NCI-H345 (cell line): ENCODE measurements at places on chromosomes 1 and 21.

- DNase-seq, result no peak
These were observed 105.6 kb downstream of the MIS18A start for GRCh38 chr21:32173121-32173724.

DNA sequence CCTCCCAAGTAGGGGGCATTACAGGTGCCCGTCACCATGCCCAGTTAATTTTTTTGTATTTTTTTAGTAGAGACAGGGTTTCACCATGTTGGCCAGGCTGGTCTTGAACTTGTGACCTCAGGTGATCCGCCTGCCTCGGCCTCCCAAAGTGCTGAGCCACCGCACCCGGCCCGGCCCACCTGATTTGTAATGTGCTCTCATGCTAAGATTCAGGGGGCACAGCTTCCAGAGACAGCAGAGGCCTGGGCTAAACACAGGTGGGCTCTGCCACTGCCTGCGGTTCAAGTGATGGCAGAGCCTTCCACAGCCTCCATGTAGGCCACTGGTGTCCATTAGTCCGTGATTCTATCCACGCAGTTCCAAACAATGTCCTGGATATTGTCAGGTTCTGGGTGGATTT, 98.4 kb downstream of the PDE9A start:
- no peak for DNase-seq

DNA sequence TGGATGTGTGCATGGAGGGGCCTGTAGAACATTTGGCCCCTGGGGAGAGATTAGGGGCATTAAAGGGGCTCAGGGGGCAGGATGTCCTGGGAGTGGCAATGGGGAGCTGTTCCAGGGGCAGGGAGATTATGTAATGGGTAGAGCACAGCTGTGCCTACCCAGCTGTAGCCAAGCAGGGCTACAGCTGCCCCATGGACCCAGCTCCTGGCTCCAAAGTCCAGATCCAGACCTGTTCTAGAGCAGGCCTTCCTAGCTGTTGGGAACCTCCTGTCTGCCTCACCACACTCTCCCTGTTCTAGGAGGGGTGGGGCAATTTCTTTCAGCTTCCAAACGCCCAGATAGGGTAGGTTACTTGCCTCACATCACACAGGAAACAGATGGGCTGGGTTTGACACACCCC, 5.6 kb downstream of the RPS6KA1 start:
- DNase-seq, result no peak

GRCh38 chr1:153556348-153556747, 7.3 kb upstream of the S100A3 start:
- DNase-seq, result no peak

DNA sequence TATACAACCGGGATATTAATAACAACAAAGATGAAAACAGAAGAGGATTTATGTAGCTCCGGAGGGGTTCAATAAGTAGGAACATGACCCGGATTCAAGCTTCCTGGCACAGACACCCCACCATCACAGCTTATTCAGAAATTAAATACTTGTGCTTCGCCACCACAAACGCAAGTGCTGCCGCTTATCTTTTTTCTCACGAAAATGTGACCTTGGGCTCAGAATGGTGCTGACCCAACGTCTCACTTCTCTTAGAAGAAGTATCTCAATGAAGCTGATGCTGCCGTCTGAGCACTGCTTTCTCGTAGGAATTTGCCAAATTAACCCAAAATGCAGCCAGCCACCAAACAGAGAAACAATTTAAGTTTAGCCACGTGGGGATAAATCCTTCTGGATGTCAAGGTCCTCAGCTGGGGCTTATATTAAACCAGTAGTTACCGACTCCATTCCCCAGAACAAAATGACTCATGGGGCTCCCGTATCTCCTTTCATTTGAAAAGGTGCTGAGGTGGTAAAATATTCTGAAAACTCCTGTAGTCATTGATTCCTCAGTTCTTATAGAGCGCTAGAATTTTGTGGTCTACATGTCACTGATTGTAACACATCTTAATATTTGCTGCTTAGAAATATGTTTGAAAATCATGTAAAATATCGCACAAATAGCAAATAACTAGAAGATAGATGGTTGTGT, 466.7 kb downstream of the SMYD3 start:
- DNase-seq, result no peak

- no peak for DNase-seq
These were observed 51.9 kb downstream of the PHC2 start for GRCh38 chr1:33378976-33379375.

DNA sequence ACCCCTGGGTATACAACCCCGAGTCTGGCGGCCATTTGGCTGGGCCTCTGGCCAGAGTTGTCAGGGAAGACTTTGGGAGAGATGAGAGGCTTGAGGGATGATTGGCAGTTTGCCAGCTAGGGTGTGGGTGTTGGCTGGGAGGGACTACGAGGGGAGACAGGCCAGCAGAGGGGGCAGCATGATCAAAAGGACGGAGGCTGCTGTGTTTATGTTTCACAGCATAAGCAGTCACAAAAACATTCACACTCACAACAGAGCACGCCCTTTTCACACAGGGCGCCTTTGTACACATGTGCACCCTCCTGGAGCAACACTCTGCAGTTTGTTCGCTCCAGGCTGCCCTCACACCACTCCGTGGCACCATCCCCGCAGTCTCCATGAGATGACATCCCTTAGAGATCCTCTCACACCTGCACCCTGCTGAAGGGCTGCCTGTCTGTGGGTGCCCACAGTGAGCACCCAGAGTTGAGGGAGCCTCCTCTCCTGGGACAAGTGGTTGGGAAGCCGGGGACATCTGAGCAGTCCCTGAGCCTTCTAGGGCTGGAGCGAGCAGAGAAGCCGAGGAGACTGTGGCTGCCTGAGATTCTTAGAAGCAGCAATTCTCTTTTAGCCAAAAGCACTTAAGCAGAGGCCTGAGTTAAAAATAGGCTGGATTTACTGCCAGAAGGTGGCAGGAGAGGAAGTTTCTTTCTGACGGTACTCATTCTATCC, 15.4 kb downstream of the EFNA3 start:
- peak; percentile 89 for DNase-seq

GRCh38 chr1:64834734-64835133, 89.9 kb downstream of the RAVER2 start:
- DNase-seq, result no peak

- DNase-seq, result no peak
These were observed 44.6 kb upstream of the RBM34 start for GRCh38 chr1:235205687-235206086.

GRCh38 chr21:16594191-16594590, 864.4 kb downstream of the USP25 start:
- DNase-seq, result no peak

DNA sequence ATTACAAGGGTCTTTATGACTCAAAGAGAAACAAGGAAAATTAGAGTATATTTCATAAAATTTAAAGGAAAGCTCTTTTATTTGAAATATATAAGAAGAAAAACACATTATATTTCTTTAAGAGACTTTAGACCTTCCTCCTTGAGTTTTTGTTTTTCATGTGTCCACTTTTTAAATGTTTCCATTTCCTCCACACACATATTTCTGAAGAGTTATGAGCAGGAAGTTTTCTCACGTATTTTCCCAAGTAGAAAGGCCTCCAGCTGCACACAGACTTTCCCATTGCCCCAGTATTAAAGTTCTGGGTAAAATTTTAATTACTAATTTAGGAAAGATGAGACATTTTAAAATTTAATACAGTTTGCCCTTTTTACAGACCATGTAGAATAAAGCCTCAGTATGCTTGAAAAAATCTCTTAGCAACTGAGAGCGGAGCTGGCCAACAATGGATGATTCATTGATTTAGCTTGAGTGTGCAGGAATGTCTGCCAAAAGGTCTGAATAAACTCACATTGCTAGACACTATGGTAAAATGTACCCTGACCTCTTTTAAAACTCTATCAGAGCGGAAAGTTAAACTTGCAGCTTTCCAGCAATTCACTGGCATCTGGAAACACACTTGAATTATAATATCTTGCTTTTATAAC, 57.9 kb downstream of the DDAH1 start:
- DNase-seq, result no peak

- no peak for DNase-seq
These were observed 18.2 kb upstream of the AHCTF1 start for GRCh38 chr1:246949956-246950355.

DNA sequence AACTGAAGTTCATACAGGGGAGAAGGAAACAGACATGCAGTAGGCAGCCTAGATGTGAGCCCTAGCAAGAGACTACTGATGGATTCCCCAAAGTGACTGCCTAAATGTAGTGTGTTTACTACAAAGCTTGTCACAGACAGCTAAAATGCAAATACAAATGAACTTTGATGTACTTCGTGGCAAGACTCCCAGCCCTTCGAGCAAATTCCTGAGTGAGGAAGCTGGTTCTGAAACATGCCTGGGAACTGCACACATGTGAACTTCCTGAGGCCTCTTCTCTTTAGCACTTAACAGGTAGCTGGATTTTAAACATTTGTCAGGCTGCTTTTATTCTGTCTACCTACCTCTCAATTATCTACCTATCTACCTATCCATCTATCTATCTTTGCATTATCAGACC, 6.7 kb upstream of the IRF2BP2 start:
- DNase-seq, result no peak

- no peak for DNase-seq
These were observed 14.0 kb downstream of the DEGS1 start for GRCh38 chr1:224196813-224197600.

DNA sequence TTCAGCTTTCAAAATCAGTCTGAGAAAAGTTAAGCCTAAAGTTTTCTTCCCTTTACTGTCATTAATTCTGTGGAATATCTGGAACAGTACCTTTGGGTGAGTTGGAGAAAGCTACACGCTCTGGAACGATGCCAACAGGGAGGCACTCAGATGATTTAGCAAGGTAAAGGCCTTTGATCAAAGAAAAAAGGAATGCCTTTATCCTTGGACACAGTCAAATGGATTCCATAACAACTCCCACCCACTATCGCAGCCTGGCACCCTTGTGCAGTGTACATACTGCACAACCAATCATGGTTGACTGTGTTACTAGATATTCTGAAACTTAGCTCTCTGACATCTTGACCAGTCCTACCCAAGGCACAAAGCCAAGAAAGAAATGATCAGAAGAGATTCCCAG, 218.7 kb downstream of the PATJ start:
- no peak for DNase-seq

- DNase-seq, result no peak
These were observed 57.1 kb upstream of the DYNLT5 start for GRCh38 chr1:66695116-66695515.

DNA sequence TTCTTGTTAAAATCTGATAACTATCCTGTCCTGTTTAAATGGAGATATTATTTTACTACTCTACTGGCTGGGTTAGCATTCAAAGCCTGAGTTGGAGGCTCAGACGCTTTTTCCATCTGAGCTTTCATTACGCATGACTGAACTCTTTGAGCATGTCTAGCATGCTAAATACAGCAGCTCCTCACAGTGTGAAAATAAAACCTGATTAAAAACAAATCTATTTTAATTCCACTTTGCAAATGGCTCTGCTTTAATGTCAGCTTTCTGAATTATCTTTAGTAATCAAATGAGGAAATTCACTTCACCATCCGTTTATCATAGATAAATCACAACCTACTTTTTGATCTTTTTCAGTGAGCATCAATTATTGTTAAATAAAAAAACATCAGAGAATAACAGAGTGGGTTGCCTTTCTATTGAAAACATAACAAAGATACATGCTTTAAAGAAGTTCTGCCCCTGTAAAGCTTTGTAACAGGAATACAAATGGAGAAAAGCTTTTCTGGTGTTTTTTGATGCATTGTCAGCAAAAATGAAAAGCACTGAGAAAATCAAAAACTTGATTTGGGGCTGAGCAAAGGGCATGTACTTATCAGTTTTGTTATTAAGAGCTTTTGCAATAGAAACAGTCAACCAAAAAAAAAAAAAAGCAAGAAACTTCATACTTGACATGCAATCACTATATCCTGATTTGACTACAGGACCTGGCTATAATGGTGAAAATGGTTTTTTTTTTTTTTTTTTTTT, 3.5 kb upstream of the SPEN start:
- DNase-seq, result peak; percentile 22

GRCh38 chr1:36715797-36716196, 233.1 kb upstream of the CSF3R start:
- no peak for DNase-seq

DNA sequence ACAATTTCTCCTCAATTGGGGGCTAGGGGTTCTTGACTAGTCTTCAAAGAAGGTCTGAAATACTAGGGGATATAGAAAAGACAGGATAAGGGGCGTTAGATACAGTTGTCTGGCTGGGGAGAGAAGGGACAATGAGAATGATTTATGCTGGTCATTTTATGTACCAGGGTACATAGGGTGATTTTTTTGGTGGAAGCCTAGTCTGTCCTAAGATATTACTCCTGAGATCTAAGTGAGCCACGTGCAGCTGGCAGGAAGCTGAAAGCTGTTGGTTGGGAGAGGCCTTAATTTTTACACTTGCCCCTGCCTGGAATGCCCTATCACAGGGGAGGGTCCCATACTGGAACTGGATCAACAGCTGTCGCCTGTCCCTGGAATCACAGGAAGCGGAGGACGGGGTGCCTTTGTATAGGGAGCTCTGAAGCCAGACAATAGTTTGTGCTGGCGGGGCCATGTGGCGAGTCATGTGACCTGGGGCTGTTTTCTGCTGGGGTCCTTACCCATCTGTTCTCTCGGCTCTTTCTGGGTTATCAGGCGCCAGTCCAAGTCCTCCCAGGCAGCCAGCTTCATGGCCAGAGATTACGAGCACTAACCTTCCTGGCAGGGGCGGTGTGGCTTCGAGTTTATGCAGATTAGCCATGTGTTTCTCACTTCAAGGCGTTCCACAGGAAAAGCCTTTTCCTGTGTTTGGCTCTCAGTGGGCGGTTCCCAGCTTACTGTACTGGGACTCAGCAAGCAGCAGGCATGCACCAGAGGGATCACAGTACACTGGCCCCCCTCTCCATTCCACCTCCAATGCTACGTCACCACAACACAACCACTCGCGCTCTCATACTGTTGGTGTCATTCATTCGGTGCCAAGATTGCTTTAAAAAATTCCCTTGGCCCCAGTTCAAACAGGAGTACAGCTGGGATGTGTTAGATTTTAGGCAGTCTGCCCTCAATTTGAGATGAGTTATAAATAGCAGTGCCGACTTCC, 27.5 kb downstream of the ARID1A start:
- DNase-seq, result peak; percentile 86

- DNase-seq, result no peak
These were observed 85.7 kb downstream of the NENF start for GRCh38 chr1:212518188-212519054.

DNA sequence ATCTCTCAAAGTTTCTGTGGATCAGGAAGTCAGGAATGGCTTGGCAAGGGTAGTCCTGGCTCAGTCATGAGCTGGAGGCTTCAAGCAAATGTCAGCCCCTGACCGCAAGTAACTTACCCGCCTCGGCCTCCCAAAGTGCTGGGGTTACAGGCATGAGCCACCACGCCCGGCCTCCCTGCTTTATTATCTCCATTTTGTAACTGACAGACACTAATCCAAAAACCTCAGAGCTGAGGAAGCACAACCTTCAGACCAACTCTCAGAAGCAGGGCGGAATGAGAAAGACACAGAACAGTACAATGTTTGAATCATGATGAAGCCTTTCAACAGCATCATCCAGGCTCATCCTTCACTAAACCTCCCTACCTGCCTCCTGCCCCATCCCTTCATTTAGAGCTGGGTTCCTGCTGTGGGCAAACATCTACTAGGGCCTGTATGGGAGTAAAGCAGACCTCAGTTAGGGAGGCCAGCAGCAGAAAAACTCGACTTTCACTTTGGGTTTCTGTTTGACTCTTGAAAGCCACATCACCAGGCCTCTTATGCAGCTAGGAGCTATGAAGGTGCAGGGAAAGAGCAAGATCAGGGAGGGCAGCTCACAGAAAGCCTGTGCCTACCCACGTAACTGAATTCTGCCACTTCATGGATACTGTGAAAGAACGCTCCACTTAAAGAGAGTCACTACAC, 84.4 kb upstream of the RAB4A start:
- no peak for DNase-seq

- peak; percentile 93 for DNase-seq
These were observed at the start of gene ZFP69B for GRCh38 chr1:40449684-40450494. Gene ZFP69B, plus strand, starts transcription at chr1:40450476. Its CDS starts 486 bp downstream, at chr1:40450962.
